Hematopoietic multipotent progenitor cell treated with erythropoietin and hydrocortisone succinate and interleukin-3 and kit ligand, for 17 days (in vitro differentiated cells): ENCODE measurements at places on chromosomes 6 and 20.

DNA sequence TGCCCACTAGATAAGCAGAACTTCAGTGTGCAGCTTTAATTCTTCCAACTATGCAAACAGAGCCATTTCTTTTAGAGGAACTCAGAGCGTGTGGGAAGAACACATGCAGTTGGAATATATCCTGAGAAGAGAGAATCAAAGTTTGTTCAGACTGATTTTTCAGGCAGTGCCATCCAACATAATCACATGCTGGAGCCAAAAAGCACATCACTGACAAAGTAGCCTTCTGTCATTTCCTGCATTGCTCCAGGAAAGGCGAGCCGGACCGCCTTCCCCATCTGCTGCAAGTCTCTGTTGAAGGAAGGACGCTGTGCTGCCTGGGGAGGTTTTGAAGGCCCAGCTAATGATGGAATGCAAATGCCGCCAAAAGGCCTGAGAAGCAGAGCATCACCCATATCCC lies 98.4 kb downstream of the DOK5 start:
- DNase-seq: no peak

- DNase-seq: no peak
These were observed 7.4 kb upstream of the INSM1 start for GRCh38 chr20:20360464-20360863.

- no peak for DNase-seq
These were observed 24.9 kb upstream of the PAQR8 start for GRCh38 chr6:52336919-52337561.

GRCh38 chr6:21070620-21071019 lies 522.9 kb upstream of the SOX4 start:
- DNase-seq: no peak

DNA sequence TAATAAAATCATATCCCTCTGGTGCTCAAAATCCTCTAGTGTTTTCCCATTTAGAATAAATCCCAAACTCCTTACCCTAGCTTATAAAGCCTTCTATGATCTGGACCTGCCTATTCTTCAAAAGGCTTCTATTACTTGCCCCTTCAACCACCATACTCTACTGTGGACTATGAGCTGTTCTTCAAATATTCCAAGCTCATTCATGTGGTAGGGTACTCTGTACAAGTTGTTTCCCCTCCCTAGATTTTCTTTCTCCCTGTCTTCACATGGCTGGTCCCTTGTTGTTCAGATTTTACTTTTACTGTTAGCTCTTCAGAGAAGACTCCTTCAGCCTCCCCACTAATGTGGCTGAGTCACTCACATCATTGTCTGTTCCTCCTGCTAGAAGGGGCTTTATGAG lies 193.2 kb downstream of the OGFRL1 start:
- DNase-seq: no peak

DNA sequence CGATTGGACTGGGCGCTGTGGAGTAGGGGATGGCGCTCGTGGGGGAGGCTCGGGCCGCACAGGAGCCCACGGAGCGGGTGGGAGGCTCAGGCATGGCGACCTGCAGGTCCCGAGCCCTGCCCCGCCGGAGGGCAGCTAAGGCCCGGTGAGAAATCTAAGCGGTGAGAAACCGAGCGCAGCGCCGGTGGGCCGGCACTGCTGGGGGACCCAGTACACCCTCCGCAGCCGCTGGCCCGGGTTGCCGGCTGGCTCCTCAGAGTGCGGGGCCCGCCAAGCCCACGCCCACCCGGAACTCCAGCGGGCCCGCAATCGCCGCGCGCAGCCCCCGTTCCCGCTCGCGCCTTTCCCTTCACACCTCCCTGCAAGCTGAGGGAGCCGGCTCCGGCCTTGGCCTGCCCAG lies 59.7 kb upstream of the MYLIP start:
- DNase-seq: no peak

DNA sequence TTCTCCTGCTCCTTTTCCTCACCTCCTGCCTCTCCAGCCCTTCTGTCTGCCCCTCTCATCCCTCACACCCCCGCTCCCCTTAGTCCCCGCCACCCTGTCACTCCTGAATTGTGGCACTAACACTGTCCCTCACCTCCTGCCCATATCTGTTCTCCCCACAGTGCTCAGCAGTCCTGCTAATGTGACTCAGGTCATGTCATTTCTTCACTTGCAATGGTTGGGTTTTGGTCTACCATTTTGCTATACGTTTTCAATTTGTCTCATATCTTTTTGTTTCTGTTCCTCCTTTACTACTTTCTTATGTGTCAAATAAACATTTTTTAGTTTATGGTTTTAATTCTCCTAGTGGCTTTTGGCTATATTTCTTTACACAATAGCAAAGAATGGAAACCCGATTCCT lies 1.3 kb upstream of the HLA-B start:
- no peak for DNase-seq

- DNase-seq: no peak
These were observed 1.3 kb downstream of the PPP1R3G start for GRCh38 chr6:5086294-5086890.

DNA sequence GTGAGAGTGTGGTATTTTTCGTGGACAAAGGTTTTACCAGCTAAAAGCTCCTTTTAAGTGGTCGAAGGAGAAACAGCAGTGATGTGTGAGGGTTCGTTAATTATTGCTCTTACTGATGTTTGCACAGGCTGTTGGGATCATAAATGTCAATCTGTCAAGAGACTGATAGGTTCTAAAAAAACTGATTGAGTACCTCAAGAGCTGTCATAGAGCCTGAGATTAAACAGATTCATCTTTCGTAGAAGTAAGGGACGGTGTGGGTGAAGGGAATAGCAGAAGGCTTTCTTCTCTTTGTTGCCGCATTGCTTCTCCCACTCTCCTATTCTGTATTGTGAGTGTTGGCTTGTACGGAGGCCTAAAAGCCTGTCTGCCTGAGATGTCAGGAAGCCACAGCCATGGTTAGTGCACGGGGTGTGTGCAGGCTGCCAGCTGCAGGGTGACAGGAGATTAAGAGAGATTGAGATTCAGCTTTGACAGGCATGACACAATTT lies 291.0 kb downstream of the ZFAND3 start:
- DNase-seq: no peak

DNA sequence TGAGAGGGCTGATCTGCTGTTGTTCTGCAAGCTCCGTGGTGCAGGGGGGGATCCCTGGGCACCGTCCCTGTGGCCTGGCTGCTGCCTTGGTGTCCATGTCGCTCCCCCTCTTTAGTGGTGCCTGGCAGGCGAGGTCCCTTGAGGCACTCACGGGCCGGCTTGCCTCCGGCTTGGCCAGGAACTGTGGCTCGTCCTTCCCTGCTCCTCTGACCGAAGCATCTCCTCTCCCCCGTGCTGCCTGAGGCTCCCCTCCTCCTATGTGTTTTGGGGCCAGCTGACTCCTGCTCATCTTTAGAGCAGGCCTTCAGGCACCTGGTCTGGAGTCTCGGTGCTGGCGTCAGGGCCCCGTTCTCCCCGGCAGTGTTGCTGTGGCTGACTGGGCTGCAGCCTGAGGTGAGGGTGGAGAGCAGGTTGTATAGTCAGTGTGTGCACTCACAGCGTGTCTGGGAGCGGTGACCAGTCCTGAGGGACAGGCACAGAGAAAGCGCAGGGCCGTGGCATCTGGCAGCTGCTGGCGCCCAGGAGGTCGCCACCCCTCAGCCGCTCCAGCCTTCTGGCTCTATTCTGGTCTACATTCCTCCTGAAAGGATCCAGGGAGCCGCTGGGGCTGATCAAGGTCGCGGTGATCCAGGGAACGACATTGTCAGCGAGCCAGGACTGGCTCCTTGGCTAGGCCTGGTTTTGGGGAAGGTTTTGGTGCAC lies 43.7 kb downstream of the PYGB start:
- DNase-seq: no peak

GRCh38 chr6:46687619-46688097 lies at the start of gene TDRD6:
TSS of gene TDRD6 (plus strand) at chr6:46687885. CDS start at chr6:46688129, 244 bp downstream.
- no peak for DNase-seq

GRCh38 chr20:7437311-7437710 lies 502.9 kb downstream of the HAO1 start:
- no peak for DNase-seq

DNA sequence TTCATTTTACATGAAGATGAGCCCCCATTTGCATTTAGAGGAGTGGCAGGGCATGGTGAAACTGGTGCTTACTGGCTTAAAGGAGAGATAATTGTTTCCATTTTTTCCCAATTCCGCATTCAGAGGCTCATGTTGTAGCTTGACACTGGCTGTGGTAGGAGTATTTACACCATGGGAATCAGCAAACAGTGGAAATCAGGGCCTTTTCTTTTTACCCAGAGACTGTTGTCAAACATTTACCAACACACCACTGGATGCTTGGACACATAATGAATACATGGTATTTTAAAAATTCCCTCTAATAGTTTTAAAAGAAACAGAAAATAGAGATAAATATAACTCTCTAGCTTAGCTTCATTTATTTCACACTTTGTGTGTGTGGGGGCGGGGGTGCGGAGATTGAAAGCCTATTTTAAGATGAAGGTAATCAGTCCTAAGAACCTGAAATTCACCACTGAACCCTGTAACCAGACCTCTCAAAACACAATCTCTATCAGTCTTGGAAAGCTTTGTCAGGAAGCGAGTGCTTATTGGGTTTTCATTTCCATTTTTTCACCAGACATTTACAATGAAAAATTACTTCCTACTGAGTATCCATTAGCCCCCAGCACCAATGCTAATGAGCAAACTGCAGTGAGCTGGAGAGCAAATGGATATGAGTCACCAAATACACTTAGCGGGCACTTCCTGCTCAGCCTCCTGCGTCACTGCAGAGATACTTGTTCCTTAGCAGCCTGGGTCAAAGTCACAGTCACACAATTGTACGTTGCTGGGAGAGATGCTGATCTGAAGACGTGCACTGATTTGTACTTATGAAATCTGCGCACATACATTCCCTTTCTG lies 532.0 kb downstream of the BCKDHB start:
- DNase-seq: no peak

DNA sequence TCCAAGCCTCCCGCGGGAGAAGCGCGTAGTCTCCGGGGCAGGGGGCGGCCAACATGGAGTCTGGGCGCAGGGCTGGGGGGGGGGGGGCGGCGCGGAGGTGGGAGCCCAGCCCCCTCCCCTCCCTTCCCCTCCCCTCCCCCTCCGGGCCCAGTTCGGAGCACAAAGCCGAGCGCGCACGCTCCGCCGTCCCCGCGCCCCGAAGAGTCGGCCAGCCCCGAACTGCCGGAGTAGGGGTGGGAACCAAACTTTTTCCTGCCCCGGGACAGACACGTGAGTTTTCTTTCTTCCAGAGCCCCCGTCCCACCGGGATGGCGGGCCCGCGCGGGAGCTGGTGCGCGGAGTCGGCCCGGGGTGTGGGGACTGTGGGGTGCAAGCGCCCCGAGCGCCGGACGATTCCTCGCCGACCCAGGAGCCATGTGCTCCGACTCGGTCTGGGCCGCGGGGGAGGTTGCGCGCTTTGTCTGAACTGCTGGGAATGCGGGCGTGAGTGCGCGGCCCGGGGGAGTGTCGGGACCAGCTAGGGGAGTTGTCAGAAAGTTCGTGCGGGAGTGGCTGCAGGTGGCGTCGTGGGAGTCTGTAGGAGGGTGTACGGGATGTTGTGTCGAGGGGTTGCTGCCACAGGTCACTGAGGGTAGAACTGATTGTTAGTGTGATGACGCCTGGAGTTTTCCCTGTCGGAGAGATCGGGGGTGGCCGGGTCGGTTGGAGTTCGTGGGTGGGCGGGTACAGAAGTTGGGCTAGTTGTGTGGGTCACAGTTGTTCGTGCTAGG lies 1.2 kb downstream of the TGIF2 start:
- no peak for DNase-seq

- DNase-seq: no peak
These were observed 590 bp downstream of the RNF217 start for GRCh38 chr6:124962639-124963415.

DNA sequence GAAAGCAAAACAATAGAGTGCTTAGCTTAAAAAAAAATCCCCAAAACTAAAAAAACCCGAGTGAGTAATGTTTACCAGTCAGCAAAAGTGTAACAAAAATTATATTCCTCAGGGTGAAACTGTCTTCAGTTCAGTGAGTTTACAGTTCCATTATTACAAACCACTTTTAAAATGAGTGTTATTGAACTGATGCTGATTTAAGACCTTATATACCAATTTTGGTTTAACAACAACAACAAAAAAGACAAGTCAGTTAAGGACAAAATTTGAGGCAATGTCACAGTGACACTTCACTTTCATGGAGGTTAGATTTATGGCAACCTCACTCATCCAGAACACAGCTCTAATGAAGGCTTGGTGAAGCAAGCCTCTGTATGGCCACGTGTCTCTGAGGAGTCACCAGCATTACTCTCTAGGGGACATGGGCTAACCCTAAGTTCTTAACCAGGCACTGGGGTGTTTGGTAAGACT lies 630.8 kb downstream of the PHF3 start:
- no peak for DNase-seq

- DNase-seq: no peak
These were observed 23.5 kb upstream of the CTNNBL1 start for GRCh38 chr20:37670351-37670791.

DNA sequence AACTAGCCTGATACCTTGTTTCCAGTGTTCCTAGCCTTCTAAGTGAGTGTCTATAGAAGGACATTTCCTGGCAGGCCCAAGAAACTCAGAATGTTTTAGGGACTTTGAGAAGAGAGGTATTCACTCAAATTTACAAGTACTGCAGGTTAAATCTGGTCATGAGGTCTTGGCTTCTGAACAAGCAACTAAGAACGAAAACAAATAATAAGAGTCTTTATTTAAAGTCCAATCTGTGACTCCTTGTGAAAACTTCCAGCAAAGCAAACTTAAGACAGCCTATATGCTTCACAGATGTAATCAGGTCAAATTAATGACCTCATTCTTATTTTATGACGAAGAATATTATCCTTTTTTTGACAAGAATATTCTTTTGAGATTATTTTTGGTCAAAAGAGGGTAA lies 79.4 kb upstream of the PRSS16 start:
- no peak for DNase-seq

DNA sequence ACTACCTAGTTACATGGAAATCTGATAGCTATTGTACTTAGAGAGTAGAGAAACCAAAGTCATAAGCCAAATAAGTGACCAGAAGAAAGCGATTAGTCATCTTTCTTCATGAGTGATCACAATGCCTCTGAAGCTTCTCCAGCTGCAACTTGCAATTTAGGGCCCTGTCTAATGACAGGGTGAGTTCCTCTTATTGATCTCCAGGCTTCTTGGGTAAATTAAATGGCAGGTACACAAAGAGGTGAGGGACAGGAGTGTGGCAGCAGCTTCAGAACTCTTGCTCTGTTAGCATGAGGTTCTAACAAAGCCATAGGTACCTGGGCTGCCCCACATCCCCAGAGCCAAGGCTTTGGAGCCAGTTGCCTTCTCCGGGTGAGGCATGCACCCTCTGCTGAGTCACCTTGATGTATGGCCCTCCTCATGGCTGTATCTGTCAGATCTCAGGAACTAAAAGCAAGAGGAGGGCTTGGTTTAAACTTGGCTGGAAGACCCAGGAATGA lies 60.8 kb downstream of the PRDM1 start:
- DNase-seq: no peak

DNA sequence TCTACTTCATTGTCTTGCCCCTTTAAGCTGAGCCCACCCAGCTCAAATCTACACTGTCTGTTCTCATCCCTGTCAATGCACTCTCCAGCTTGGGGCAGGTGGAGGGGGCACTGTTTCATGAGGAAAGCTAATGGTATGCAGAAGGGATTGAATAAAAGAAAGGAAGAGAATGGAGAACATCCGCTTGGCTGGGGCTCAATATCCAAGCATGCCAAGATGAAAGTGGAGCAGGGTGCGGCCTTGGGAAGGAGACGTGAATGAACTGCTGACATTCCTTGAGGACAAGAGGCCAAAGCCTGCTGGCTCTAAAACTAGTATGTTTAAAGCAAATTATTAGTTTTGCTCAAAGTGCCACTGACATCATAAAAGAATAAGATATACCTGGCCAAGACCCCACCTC lies 24.2 kb downstream of the AKAP12 start:
- DNase-seq: no peak

GRCh38 chr6:42104095-42104803 lies 38.2 kb downstream of the C6orf132 start:
- peak; percentile 68 for DNase-seq
